ENCODE measurements at places on chromosomes 12 and 14. TPM values are rescaled to one million over a fixed set of nuclear protein-coding genes. Genes with fewer than 3 reads are reported as not detected.

The ANAPC7 gene
- polyA plus RNA-seq, result 47.0 TPM

The GALNT6 gene
- polyA plus RNA-seq, result 0.72 TPM

The TMEM117 gene
- 1.6 TPM for polyA plus RNA-seq

The CLEC4C gene
- polyA plus RNA-seq, result not detected

The LAG3 gene
- 2.4 TPM for polyA plus RNA-seq

The CELA1 gene
- not detected for polyA plus RNA-seq

The ACRBP gene
- 0.25 TPM for polyA plus RNA-seq

The SERPINA1 gene
- 3.5 TPM for polyA plus RNA-seq

The HCAR1 gene
- polyA plus RNA-seq, result not detected
